Muscle of arm (tissue), 14 donors: ENCODE measurements at places on chromosomes 3 and 15.
A peak's percentile ranks its signal among the peaks of the same experiment; 100 is the strongest.

DNA sequence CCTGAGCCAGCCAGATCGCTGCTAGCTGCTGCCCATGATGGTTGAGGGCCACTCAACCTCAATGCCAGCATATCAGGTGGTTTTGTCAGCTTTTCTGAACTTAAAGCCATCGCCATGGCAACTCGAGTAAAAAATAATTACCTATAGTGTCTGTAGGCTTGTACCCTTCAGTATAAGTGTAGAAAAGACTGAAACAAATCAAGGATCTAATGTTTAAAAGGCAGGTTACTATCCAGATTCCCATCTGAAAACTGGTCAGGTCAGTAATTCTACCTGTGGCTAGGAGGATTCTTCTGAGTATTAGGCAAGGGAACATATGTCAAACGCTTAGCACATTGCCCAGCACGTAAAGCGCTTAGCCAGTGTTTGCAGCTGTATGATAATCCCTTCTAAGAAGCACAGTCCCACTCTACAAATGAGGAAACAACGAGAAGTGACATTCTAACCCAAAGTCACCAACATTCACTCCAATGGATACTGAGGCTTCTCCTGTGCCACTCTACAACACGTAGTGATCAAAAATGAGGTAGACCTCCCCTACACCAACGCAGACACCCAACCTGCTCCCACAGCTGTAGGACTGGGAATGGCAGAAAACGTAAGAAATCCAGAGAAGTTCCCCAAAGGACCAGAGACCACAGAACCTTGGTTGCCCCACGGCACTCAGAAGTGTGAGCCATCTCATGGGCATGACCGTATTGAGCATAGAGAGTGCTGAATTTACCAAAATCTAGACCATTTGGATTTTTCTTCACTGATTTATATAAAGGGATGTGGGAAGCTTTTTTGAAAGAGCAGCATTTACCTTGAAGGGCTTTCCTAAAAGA lies 55.3 kb downstream of the SLTM start:
- no peak for DNase-seq

- no peak for DNase-seq
These were observed 159.7 kb upstream of the POU1F1 start for GRCh38 chr3:87435926-87436620.

DNA sequence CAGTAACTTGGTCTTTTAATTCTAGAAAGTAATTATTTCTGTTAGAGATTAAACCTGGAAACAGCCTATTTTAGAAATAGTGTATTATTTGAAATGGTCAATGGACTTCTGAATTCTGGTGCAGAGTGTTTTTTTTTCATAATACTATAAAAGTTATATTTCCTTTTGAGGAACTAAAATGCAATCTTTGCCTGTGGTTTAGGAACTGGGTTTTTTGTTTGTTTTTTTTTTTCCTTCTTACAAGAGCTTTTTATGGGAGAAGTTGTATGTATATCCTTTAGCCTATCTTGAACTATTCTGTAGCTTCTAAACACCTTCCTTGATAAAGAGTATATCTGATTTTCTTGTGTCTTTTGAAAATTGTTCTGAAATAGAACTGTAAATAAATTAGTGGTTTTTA lies 88.3 kb downstream of the ARIH1 start:
- DNase-seq: no peak

DNA sequence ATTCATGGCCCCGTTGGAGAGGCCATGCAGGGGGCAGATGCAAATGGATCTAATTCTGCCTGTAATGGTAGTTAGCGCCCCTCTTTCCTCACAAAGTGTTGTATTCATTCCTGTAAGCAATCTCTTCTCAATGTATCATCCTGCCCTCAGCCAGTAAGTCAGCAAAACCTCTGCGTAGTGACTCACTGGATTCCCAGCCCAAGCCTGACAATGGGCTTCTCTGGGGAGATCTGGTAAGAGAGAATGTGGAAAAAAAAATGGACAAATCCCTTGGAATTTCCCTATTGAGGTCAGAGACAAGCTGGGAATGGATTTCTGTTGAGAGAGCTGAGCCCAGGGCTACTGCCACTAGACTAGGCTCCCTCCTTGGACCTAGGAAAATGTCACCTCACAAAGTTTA lies 25.4 kb downstream of the ADPGK start:
- DNase-seq: no peak

GRCh38 chr3:31343075-31343474 lies 189.7 kb upstream of the STT3B start:
- DNase-seq: no peak

- no peak for DNase-seq
These were observed 319.9 kb downstream of the NAALADL2 start for GRCh38 chr3:175179055-175179454.

DNA sequence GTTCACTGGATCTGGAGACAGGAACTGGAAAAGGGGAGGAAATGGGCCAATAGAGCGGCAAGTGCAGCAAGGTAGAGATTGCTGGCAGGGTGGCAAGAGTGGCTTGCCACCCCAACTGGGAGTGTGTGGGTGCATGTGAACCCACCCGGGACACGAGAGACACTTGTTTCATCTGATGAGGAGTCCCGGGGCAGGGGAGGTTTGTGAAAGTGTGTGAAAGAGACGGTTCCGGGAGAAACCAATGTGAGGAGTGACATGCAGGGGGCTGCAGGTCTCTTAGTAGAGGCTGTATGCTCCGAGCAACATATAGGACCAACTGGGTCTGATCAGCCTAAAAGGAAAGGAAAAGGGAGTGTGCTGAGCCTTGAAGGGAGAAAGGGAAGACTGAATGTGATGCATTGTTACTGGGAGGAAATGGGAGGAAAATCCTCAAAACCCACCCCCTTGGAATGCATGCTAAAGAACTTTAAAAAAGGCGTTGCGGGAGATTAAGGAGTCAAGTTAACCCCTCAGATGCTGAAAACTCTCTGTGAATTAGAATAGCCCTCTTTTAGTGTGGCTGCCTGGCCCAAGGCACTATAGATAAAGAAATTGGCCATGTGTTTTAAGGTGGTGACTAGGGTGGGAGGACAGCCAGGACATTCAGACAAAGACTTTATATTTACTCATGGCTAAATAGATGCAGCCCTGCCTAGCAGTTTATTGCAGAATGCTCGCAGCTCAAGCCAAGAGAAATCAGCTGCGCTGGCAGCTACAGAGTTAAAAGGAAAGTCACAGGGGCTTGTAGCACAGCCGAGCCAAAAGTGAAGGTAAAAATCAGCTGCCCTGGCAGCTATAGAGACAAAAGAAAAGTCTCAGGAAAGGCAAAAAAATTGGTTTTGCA lies 9.1 kb upstream of the SLC9C1 start:
- DNase-seq: peak; percentile 35

- DNase-seq: no peak
These were observed 205.7 kb upstream of the ST8SIA2 start for GRCh38 chr15:92187975-92188374.
